ENCODE measurements at places on chromosomes 12 and 14.
A peak's percentile ranks its signal among the peaks of the same experiment; 100 is the strongest.

- DNase-seq, result no peak
Measured at GRCh38 chr14:93538413-93538812, 107.7 kb downstream of the UNC79 start.

- DNase-seq, result no peak
Measured at GRCh38 chr12:82803201-82803600, 116.5 kb downstream of the TMTC2 start.

- DNase-seq, result no peak
Measured at GRCh38 chr14:57549765-57550420, 56.2 kb upstream of the CCDC198 start.

DNA sequence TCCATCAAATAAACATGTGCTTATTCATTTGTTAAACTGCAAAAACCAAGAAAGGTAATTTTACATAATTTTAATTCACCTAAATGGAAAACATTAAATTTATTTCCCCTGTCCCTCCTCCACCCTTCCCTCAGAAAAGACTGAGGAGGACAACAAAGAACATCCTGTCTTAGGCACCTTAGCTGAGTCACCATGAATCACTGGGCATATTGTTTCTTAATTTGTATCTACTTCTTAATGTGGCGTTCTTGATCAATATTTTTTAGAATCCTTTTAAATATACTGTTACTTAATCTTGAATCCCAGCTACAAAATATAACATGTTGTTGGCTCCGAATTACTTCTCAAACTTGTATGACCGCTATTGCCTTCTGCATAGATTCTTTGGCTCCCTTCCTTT is 23.5 kb downstream of the SIX6 start:
- no peak for DNase-seq

DNA sequence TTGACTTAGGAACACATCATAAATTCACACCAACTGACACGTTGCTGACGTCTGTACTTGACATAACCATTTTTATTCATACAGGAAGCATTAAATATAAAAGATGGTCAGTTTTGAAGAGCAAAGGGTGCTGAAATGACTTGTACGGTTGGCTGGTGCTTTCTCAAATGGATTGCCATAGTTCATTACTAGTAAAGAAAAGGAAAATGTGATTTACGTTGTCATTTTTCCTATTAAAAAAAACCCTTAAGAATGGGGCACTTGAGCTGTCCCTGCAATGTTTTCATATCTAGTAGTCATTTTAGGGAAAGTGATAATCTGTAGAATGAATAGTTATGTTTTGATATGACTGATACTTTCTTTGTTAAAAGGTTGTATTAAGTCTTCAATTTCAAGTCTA is 22.5 kb upstream of the MANSC4 start:
- DNase-seq, result no peak

DNA sequence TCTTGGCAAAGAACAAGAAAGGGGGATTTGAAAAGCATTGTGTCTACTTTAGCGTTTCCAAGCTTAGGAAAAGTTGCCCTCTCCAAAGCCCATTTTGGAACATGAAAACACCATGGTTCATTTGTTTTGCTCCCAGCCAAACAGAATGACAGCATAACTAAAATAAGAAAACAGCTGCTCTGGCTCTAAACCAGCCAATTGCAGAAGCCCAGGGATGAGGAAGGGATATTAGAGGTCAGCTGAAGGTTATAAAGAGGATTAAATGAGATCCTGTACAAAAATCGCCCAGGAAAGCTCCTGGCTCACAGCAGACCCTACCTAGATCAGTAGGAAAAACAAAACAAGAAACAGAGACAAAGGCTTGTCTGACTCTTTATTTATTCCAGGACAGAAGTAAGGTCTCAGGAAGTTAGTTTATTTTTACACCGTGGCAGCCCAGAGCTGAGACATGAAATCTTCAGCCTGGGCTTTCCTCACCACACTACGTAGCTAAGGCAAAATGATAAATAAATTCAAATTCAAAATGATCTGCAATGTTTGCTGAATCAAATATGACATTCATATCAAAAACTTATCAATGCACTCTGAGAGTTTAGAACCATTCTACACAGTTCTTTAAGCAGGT is 25.9 kb downstream of the SPX start:
- no peak for DNase-seq

DNA sequence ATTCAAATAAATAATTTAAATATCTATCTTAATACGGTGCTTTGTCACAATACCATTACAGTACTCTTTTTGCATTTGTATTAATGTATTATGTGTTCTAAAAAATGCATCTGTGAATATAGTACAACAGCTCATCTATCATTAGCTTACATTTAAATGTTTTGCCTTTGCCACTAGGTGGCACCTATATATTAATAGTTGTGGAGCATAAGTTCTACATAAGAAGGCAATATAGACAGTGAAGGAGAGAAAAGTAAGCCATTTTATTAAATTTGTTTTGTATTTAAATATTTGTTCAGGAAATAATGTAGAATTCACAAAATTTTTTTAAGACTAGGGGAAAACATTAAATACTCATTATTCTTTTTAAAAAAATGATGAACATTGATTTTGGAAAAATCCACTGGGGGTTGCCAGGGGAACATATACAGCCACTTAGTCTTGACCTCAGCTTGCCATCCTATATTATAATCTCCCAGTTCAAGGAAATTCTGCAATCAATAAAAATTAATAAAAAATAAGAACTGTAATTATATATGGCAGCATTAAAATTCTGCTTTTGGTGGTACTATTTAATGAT is 9.8 kb downstream of the CCER1 start:
- DNase-seq, result peak; percentile 7

- DNase-seq, result no peak
Measured at GRCh38 chr12:22672951-22673350, 48.0 kb downstream of the ETNK1 start.

GRCh38 chr12:28374556-28374955 is 184.3 kb downstream of the CCDC91 start:
- DNase-seq, result no peak

DNA sequence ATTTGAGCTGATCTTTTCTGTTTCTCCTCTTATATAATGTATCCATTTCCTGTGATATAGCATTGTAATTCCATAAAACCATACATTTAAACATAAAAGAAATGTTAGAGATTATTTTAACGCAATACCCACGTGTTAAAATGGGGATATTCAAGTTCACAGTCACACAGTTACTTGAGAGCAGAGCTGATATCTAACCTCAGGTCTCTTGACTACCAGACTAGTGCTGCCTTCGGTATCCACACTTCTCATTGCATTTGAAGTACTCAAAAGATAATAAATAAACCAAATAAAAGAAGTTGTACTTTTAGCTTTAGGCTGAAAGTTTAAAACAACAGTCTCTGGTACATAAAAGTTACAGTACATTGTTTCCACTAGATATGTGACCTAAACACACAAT is 2.9 kb downstream of the CLECL1 start:
- DNase-seq, result no peak

DNA sequence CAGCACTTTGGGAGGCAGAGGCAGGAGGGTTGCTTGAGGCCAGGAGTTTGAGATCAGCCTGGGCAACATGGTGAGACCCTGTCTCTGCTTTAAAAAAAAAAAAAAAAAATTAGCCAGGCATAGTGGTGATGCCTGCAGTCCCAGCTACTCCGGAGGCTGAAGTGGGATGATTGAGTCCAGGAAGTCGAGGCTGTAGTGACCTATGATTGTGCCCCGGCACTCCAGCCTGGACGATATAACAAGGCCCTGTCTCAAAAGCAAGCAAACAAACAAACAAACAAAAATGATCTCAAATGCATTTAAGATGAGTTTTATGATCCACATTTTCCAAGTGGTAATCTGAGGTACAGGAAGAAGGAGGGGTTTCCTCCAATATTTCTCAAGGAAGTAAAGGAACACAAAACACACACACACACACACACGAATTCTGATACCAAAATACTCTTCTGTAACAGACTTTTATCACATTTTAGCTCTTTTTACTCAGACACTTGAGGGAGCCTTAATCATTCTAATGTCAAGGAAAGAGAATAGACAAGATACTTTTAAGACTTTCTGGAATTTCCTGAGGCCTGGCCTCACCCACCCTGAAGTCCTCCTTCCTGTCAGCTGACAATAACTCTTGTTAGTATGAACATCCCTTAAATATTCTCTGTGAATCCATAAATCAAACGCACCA is 44.4 kb upstream of the CERS5 start:
- DNase-seq, result no peak

- peak; percentile 58 for DNase-seq
Measured at GRCh38 chr12:113244478-113244958, 23.3 kb downstream of the TPCN1 start.

DNA sequence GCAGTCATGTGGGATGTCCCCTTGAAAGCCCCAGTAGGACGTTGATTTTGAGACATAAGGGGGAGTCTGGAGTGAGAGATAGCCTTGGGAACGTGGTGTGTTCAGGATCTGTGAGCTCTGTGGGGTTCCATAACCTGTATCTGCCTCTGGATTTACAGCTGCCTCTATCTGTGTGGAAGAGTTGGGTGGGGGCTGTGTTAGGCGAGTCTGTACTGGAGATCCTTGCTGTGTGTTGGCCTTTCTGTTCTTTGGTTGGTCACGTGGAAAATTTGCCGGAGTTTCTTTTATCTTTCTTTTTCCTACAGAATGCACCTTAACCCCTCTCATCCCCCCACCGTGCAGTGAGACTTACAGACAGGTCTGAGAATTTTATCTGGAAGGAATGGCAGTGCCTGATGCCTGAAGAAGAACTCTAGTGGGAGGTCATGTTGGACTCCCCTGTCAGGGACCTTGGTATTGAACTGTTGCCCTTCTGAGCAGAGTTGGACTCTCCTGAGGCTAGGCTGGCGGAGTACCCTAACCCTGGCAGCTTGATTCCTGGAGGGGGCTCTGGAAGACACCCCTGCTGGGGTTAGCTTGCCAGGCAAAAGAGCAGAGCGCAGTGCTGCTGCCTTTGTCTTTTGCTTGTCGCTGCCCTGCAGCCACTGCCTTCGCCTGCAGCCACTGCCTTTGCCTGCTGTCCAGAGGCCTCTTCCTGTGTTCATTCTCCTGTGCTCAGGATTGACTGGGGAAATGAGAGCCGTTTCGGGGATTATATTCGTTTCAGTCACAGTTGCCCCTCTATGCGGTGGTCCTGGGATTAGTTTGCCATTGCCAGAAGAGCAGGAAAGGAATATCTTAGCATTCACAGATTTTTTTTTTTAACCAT is 34.1 kb downstream of the ZNF664 start:
- DNase-seq, result no peak

- DNase-seq, result no peak
Measured at GRCh38 chr14:61338457-61338856, 17.1 kb downstream of the PRKCH start.

- no peak for DNase-seq
Measured at GRCh38 chr14:20878695-20879094, 12.5 kb upstream of the RNASE3 start.

GRCh38 chr12:100141666-100141997 is 1.0 kb downstream of the BLTP3B start:
- DNase-seq, result peak; percentile 28

DNA sequence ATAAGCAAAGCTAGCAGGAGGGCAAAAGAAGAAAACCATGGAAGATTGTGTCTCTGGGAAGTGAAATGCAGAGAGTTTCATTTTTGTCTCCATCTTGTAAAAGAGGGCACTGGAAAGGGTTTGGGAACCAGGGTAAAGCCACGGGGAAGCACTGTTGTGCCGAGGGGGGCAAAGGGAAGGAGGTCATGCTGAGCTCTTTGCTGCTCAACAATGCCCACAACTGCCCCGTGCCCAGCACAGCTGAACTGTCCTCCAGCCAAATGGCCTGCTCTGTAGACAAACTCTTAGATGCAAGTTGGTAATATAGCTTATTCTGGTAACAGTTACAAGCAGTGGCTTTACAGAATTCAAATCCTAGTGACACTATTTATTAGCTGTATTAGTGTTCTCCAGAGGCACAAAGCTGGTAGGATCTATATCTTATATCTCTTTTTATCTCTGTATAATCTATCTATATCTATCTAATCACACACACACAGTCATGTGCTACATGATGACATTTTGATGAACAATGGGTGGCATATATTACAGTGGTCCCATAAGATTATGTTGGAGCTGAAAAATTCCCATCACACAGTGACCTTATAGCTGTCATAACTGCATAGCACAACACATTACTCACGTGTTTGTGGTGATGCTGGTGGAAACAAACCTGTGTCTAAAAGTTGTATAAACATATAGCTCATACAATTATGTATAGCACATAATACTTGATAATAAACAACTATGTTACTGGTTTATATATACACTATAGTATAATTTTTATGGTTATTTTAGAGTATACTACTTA is 203.4 kb upstream of the DDHD1 start:
- no peak for DNase-seq

DNA sequence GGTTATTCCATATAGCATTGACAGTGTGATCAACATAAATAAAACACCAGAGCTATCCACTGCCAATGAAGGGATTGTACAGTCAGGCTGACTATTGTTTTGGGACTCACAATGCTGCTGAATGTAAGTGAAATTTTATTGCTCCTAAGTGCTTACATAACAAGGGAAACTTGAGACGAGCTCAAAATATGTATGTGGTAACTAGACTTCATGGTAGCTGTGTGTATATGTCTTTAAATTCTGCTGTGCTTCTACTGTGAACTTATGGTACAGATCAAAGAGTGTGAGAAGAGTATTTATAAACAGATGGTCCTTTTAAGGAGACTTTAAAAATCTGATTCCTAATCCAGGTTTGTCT is 6.9 kb downstream of the FLRT2 start:
- DNase-seq, result no peak

DNA sequence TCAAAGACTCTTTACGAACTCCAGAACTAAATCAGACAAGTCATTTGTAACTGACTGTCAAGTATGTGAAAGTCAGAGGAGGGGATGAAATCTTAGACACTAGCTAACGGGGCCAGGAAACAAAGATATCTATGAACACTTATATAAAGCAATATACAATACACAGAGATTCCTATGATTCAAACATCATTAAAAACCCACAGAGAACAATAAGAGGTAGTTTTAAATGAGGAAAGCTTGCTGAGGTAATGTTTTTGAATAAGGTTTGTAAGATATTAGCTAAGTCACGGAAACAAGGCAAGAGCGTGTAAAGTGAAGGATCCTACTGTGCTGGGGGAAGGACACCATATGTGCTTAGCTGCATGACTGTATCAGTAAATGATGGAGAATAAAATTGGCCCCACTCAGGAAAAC is 36.7 kb downstream of the SAV1 start:
- peak; percentile 38 for DNase-seq

DNA sequence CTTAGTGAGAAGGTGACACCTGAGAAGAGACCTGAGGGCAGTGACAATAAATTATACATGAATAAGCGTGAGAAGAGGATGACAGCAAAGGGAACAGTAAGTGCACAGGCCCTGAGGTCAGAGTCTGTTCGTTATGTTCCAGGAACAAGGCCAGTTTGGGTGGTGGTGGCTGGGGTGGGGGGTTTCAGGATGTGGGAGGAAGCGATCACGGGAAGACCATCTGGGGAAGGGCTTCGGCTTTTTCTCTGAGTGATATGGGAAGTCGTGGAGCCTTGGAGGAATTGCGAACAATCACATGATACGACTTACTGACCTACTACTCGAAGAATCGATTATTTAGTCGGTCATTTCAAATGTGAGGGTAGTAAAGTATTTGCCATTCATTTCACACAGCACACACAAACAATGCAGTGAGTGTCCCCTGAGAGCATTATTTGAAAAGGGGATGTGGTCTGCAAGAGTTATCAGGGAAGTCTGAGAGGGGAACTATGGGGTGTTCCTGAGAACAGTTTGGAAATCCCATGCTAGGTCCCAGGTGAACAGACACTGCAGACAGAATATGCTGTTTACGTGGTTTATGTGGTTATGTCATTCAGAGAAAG is 94.7 kb downstream of the SLC38A1 start:
- DNase-seq, result no peak
